ENCODE measurements at places on chromosomes 11 and 22. TPM values are rescaled to one million over a fixed set of nuclear protein-coding genes. Genes with fewer than 3 reads are reported as not detected.

The SPON1 gene
- total RNA-seq: not detected

- no peak for DNase-seq
Observed at GRCh38 chr22:39559456-39560105, 11.0 kb upstream of the CACNA1I start.

The CHRNA10 gene
- total RNA-seq: 0.43 TPM

The OR51B5 gene
- not detected for total RNA-seq

The RPUSD4 gene
- 33.1 TPM for total RNA-seq

- no peak for DNase-seq
Observed at GRCh38 chr11:35798423-35798822, 135.8 kb downstream of the TRIM44 start.

GRCh38 chr11:10076458-10077141 lies 217.4 kb downstream of the SBF2 start:
- peak; percentile 11 for DNase-seq

DNA sequence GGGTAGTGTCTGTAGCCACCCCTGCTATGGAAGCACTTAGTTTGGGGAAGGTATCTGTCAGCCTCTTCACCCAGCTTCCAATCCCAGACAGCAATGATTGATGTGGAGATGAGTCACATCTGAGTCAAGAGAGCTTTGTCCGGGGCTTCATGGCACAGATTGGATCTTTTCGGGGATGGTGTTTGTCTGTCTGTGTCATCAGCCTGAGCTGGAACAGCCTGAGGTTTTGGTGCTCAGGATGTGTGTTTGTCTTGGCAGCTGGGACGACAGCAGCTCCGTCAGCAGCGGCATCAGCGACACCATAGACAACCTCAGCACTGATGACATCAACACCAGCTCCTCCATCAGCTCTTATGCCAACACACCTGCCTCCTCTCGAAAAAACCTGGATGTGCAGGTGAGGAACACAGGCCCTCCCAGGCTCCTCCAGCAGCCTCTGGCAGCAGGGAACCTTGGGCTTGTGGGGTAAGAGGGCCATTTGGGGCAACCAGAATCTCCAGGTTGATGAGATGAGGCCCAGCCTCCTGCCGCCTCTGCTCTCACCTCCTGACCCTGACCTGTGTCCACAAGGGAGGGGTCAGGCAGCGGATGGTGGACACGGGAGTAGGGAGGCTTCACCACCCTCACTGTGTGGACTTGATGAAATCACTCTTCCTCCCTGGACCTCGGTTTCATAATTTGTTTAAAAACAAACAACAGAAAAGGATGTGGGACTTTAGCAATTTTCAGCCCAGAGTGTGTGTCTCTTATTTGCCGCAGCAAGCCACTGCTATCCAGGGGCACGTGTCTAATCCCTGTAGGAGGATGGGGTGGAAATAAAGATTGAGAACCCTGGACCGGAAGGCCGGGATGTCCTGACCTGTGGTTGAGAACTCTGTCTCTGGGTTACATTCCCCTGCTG lies 124.3 kb downstream of the DBX1 start:
- DNase-seq: no peak

- no peak for DNase-seq
Observed at GRCh38 chr22:48147404-48147803, 1385.0 kb downstream of the TBC1D22A start.

DNA sequence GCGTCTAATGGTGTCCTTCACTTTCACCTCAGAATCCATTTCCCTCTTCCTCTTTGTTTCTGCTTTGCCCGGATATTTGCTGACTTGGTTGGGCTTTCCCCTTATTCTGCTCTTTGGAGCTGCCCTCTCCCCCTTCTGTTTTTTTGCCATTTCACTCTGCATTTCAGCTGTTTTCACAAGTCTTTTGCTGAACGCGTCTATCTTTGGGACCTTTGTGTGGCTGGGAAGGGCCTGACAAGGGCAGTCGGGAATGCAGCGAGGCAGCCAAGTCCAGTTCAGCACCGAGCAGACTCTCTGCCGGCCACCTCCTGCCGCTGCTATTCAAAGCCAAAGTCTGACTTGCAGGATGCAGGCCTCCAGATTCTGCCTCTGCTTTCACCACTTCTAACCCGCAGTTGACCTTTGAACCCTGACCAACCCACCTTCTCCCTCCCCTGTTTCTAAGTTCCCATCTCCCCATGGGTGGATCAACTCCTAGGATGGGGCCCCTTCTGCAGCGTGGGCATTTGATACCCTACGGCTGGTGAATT lies 38.2 kb downstream of the FEZ1 start:
- peak; percentile 78 for DNase-seq

DNA sequence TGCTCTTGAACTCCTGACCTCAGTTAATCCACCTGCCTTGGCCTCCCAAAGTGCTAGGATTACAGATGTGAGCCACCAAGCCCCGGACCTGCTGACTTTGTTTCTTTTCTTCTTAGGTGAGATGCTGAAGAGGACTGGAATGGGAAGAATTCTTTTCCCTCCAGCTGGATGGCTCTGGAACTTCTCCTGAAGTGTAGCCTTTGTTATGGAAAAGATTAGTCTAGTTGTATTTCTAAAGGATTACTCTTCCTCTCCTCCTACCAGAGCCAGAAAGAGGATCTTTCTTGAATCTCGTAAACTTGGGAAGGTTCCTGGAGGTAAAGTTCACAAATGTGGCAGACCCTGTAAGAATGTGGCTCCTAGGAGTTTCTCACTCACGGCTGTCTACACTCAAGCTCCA lies 95.4 kb upstream of the LARGE1 start:
- no peak for DNase-seq

- peak; percentile 52 for DNase-seq
Observed at GRCh38 chr22:31618471-31619176, 43.4 kb downstream of the PISD start.

The PANX3 gene
- total RNA-seq: not detected

The SCGB1A1 gene
- total RNA-seq: not detected

The GPHA2 gene
- total RNA-seq: 0.80 TPM

- no peak for DNase-seq
Observed at GRCh38 chr11:35165423-35166368, 26.7 kb downstream of the CD44 start.

DNA sequence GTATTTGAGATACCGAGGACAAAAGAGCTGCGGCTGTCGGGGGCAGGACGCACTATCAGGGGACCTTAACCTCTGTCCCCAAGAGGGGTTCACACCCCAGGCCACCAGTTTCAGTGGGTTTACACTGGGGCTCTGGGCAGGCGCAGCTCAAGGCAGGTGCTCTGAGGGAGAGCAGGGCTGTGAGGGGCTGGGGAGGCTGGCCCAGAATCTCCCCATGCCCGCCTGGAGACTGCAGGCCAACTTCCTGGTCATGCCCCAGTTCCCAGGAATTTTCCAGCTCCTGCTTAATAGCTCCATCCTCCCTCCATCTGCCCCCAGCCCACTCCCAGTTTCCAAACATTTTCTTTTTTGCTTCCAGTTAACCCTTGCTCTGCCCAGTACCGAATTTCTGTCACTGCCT lies 7.6 kb upstream of the PGA3 start:
- DNase-seq: peak; percentile 43

GRCh38 chr11:70233034-70233433 lies 29.9 kb downstream of the FADD start:
- DNase-seq: no peak

- no peak for DNase-seq
Observed at GRCh38 chr11:126212089-126212660, 593 bp downstream of the FAM118B start.

DNA sequence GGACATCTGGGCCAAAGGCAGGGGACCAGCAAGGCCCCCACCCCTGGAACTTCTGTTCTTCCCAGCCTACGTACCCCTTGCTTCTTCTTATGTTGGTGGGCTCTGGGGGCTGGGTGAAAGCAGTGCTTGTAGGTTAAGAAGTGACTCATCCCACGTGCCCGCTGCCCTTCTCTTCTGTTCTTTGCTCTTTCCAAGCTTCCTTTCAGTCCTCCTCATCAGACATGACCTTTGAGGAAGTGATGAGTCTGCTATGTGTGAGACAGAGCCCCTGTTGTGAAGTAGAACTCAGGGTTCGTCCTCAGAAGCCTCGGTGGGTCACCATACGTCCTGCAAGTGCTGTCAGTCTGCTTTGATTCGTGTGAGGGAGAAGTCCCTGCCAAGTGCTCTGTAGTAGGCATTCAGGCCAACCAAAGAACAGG lies 12.7 kb downstream of the MED15 start:
- DNase-seq: no peak

DNA sequence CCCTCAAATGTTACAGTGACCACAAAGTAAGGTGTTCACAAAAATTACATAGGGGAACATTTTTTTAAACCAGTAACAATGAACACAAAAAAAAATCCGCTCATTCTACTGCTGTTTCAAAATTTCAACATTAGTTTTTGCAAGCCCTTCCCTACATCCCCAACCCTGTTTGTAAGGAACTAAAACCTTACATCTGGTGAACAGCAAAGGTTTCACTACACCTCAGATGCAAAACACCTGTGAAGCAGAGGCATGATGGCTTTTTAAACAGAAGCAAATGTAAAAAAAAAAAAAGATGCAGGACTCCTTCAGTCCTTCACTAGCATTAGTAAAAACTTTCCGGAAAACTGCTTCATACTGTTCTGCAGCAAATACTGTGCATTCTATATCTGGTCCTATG lies 50.0 kb upstream of the API5 start:
- no peak for DNase-seq

- no peak for DNase-seq
Observed at GRCh38 chr22:23419931-23420330, 160.2 kb downstream of the IGLL1 start.

DNA sequence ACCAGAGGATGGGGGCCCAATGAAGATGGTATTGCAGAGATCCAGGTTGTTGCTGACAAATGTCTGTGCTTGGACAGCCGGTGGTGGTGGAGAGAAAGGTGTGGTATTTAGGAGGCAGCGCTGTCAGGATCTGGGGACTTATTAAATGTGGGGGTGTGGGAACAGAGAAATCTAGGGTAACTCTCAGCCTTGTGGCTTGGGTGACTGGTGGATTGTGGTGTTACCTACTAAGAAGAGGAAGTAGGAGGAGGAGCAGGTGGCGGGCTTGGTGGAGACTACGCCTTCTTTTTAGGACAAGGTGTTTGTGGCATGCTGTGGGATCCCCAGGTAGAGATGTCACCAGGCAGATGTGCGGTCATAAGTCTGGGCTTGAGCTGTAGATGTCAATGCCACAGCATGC lies 144.0 kb downstream of the GRIK4 start:
- DNase-seq: no peak

DNA sequence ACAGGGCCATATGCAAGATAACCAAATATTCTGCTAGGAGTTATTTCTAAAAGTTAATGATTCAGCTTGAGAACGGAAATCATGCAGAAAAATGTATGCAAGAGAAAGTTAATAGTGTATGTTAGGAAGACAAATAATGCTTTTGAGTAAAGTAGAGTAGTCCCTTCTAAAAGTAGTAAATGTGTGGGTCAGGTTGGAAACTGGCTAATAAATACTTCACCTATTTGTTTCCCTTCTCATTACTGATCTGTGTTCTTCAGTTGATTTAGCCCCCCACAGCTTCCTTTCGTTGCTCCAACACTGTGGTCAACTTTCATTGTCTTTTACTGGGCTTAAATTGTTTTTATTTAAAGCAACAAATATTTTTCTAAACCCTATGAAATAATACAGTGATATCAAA lies 444.2 kb downstream of the CNTN5 start:
- no peak for DNase-seq

Measured in G401 (cell line).